ENCODE measurements at places on chromosomes 3 and 15.

GRCh38 chr15:71542836-71543235, 267.5 kb upstream of the NR2E3 start:
- DNase-seq = no peak

- no peak for DNase-seq
Observed at GRCh38 chr3:127252446-127252845, 35.4 kb downstream of the PRR20G start.

DNA sequence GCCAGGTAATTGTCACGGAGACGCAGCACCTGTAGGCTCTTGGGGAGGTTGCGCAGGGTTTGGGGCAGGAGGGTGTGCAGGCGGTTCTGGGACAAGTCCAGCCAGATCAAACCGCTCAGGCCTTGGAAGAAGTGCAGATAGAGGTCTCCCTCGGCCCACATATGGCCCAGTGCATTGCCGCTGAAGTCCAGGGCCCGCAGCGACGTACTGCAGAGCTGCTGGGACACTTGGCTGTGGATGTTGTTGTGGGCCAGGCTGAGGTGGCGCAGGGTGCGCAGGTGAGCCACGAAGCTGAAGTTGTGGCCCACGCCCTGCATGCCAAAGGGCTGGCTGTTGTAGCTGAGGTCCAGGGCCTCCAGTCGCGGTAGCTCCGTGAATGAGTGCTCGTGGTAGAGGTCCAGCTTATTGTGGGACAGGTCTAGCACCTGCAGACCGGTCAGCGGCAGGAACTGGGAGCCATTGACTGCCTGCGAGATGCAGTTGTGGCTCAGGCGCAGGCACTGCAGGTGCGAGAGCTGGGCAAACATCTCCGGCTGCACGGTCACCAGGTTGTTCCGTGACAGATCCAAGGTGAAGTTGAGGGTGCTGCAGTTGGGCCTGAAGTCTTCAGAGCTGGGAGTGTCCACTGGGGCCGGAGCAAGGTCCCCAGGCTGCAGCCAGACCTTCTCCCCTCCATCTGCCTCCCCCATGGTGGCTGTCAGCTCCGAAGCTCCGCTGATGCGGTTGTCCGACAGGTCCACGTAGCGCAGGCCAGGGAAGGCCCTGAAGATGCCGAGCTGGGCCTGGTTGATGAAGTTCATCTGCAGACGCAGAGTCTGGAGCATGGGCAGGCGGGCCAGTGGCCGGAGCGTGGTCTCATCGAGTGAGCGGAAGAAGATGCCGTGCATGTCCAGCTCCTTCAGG, 2.9 kb downstream of the TLR9 start:
- DNase-seq = no peak

DNA sequence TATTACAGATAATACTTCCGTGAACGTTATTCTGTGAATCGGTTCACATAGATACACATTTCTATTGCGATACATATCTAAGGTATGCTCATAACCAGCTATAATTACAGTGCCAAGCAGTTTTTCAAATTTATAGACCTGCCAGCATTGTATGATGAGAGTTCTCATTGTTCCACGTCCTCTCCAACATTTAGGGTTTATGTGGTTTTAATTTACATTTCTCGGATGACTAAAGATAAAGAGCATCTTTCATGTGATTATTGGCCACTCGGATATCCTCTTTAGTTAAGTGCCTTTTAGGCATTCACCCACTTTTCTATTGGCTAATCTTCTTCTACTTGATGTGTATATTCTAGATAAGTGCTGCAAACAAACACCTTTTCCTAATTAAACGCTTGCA, 134.7 kb upstream of the CCDC54 start:
- no peak for DNase-seq

GRCh38 chr3:70989174-70989573, 594.4 kb downstream of the FOXP1 start:
- DNase-seq = no peak

DNA sequence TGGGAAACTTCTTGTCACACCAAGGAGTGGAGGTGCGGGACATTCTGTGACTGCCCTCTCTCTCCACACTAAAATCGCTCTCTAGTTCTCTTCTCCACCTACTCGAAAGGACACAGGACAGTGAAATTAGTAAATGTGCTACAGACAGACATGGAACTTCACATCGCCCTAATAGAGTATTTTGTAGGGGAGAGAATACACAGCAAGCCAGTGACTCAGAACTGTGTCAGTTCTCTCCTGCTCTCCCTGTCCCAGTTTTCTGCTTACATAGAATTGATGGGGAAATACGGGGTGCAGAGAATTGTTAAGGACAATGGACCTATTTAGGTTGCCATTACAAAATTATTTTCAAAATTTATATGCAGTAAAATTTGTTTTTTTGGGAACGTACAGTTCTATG, 159.6 kb upstream of the GADL1 start:
- DNase-seq = no peak

GRCh38 chr3:68988740-68989139, 24.7 kb downstream of the EOGT start:
- no peak for DNase-seq

DNA sequence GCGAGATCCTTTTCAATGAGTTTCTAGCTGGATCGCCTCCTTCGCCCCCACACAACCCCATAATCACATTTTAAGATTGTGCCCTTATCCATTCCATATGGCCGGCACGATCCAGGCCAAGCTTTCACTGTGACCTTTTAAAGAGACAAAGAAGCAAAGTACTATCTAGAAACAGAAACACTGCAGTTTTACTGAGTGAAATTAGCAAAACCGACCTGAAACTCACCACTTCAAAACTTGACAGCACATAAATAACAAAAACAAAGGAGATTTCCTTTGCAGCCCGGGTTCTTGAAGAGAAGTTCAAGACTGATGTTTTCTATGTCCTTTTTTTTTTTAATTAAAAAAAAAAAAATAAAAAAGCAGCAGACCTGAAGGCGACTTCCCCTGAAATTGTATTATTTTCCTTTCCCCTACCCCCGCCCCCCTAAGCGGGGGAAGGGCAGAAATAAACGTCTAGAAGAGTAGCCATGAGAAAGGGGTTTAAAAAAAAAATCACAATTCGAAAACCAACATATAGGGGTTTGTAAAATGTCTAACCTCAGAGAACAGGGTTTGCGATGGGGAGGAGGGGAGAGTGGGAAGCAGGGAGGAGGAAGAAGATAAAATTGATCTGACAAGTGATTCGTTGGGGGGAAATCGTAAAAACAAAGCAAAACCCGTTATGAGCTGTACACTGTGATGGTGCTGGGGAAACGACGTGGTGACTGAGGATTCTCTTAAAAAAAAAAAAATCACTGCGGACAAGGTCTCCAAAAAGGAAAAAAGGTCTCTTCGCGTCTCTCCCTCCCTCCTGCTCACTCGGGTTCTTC, 1.5 kb downstream of the SATB1 start:
- DNase-seq = peak; percentile 37

GRCh38 chr3:84963137-84963536, 4.3 kb downstream of the CADM2 start:
- DNase-seq = no peak

GRCh38 chr15:79643393-79643792, 211.3 kb downstream of the MINAR1 start:
- no peak for DNase-seq

- no peak for DNase-seq
Observed at GRCh38 chr15:38049891-38050290, 115.5 kb downstream of the TMCO5A start.

- DNase-seq = no peak
Observed at GRCh38 chr3:120604784-120605183, 8.6 kb downstream of the NDUFB4 start.
